ENCODE measurements at places on chromosomes 2 and 18.

GRCh38 chr2:18473241-18474181, 86.9 kb downstream of the RDH14 start:
- no peak for DNase-seq

DNA sequence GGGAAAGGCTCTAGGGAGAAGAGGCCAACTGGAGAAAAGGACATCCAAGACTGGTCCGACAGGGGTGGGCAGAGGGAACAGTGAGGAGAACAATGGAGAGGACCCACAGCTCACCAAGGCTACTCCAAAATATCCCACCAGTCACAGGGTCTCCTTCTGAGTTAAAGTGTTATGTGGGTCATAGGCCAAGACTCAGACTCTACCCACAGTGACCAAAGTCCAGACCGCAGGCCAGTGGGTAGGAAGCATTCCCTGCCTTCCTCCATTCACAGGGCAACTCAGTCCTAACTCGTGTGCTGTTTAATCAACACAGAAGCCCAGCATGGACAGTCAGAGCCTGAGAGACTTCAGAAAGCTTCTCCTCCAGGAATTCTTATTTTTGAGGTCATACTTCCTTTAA, 260.6 kb downstream of the SMAD2 start:
- DNase-seq, result no peak

GRCh38 chr2:38201784-38202183, 125.8 kb upstream of the CYP1B1 start:
- no peak for DNase-seq

GRCh38 chr2:154228566-154229280, 357.0 kb downstream of the GALNT13 start:
- DNase-seq, result no peak

GRCh38 chr2:75403991-75404428, 156.7 kb downstream of the EVA1A start:
- no peak for DNase-seq

- no peak for DNase-seq
These were observed 9.7 kb downstream of the TFPI start for GRCh38 chr2:187544371-187545080.

- DNase-seq, result no peak
These were observed 899.1 kb downstream of the TMEM182 start for GRCh38 chr2:103660947-103661346.

- DNase-seq, result no peak
These were observed 98.1 kb downstream of the FAM210A start for GRCh38 chr18:13628211-13628610.

GRCh38 chr18:23798824-23799223, 109.6 kb downstream of the LAMA3 start:
- DNase-seq, result no peak

DNA sequence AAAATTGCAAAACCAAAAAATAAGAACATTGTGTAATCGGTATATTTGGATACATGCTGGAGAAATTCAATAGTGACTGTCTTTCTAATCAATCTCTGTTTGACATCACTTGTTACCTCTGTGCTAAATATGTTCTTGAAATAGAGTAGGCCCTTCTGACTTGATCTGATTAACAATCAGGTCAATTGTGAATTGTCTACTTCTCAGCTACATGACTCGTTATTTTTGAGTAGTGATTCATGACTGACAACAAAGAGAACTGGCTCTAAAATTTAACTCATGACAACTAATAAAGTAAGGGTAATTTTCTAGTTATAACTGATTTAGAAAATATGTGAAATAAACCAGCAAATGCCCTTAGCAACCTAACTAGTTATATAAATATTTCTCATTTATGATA, 312.1 kb downstream of the TMX3 start:
- DNase-seq, result no peak

GRCh38 chr2:97718051-97718882, 4.9 kb downstream of the ZAP70 start:
- peak; percentile 36 for DNase-seq

- no peak for DNase-seq
These were observed 138.3 kb downstream of the FMNL2 start for GRCh38 chr2:152473151-152473857.

- no peak for DNase-seq
These were observed 332.9 kb downstream of the DSC3 start for GRCh38 chr18:30709595-30709994.

DNA sequence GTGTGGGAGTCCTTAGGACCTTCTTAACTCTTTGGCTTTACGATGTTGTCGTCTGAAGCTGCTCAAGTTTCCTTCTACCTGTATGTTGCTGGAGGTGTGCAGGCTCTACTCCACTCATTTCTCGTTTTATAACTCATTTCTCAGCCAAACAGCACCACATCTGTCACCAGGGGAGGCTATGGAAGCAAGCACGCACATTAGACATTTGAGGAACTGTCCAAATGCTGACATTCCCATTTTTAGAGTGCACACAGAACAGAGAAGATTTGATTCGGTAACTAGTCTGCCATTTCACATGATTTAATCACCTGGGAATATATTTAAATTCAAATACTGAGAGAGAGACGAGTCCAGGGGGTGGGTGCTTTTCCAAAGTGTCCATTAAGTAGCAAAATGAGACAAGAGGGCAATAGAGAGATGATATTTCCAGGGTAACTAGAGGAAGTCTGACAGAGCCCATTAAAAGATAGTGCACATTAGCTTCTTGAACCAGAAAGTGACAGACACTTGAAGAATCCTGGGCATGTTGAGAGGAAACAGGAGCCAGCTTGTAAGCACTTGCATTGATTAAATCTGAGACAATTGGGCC, 793.3 kb downstream of the TDRD15 start:
- DNase-seq, result no peak

GRCh38 chr18:46705521-46705920, 48.5 kb upstream of the LOXHD1 start:
- DNase-seq, result no peak

- DNase-seq, result no peak
These were observed 179.0 kb upstream of the SLC39A10 start for GRCh38 chr2:195477996-195478382.

DNA sequence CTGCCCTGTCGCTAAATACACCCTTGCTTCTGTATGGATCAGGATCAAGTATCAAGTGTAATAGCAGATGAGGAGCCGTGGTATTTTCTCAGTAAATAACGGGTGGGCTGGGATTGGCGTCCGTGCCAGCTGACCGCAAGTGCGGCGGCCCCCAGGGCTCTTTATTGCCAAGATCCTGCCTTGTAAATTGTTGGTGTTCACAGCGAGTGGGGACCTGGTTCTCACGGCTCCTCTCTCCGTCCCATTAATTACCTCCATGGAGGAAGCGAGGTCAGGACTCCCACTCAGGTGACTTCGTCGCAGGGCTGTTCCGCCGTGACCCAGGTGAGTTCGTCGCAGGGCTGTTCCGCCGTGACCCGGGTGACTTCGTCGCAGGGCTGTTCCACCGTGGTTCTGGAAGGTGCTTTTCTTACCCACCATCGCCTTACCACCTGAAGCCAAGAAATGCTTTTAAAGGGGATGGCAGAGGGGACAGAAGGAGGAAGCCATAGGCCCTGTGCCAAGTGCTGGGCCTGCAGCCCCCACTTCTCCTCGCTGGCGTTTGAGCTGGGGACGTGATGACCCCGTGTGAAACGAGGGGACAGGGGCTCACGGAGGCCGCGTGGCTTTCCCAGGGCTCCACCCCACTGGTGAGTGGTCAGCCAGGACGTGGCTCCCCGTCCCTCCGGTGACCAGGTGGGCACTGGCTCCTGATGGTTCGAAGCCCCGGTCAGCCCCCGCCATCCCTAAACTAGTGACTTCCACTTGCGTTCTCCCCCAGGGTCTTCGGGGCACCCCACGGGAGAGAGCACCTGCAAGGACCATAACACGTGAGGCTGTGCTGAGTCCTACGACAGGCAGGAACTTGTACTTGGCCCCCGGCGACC, 118.4 kb downstream of the TWIST2 start:
- DNase-seq, result no peak

- no peak for DNase-seq
These were observed 19.4 kb downstream of the TMEM18 start for GRCh38 chr2:657766-658165.

DNA sequence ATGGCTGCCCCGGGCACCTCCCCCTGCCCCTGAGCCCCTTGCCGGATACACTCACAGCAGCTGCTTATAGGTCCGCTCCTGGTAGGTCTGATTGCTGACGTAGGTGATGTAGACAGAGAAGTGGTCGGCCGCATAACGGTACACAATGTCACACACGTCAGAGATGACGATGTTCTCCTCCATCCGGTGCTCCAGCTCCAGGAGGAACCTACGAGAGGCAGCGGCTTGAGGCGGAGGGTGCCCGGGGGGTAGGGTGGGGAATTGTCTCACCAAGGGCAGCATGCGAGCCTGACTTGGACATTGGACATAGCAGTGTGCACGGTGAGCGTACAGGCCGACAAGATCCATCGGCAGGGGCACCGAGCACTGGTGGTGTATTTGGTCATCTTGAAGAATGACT, 22.8 kb downstream of the SNORC start:
- no peak for DNase-seq

DNA sequence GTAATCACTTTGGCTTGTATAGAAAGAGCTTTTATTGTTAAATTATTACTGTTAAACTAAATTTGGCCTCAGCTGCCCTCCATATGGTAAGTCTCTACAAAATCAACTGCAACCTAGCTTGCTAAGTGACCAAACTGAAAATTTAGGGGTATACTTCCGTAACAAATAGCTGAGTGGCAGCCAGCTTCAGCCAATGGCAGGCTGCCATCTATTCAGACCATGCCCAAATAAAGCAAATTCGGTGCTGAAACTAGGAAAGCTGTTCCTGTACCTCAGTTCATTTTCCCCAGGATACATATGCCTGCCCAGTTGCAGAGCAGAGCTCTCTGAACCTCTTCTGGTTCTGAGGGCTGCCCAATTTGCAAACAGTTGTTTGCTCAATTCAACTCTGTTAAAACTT, 94.8 kb downstream of the EML6 start:
- no peak for DNase-seq

DNA sequence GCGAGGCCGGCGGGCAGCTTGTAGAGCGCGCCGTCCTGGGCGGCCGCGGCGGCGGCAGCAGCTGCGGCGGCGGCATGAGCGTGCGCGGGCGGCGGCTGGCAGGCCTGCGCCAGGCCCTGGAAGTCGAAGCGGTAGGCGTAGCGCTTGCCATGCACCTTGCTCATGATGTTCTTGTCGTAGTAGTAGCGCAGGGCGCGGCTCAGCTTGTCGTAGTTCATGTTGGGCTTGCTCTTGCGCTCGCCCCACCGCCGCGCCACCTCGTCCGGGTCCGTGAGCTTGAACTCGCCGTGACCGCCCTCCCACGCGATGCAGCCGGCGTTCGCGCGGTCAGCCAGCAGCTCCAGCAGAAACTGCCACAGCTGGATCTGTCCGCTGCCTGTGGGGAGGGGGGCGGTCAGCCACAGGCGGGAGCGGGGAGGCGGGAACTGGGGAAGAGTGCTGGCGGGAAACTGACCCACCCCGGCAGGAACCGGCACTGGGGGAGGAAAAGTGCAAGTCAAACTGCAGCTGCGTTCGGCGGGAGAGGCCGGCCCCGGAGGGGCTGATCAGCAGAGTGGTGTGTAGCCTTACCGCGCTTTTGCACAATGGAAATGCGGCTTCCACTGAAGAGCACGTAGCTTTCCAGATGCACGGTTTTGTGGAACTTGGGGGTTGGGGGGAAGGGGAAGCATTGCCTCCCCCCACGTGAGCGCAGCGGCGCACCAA, 3.0 kb downstream of the FEV start:
- DNase-seq, result no peak

Measured in activated CD4-positive, alpha-beta T cell treated with anti-CD3 and anti-CD28 coated beads, Interleukin-2, amount 50 U/mL, for 24 hours (primary cell).